NCI-H524 treated with DMSO at 0.1 percent for 48 hours (cell line): ENCODE measurements at places on chromosomes 4 and X.

GRCh38 chrX:67288156-67288555 lies 255.7 kb upstream of the AR start:
- no peak for DNase-seq

GRCh38 chr4:152858934-152859333 lies 77.2 kb upstream of the FHDC1 start:
- DNase-seq = no peak

DNA sequence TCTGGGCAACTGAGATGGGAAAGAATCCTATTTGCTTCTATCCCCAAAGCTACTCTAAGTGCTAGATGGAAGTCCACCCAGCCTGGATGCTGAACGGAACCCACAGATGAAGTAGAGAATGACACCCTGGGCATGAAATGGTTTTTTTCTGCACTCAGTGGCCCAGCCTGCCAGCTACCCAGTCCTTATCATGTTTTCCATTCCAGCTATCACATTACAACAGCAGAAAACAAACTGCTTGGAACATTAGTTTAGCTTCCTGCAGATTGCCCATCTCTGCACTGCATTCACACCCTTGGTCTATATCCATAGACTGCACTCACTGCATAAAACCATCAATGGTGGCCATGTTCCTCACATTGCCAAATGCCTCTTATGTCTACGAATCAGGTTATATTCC lies 79.1 kb downstream of the NYX start:
- no peak for DNase-seq

- no peak for DNase-seq
Observed at GRCh38 chr4:152528060-152528459, 7.8 kb downstream of the FBXW7 start.

DNA sequence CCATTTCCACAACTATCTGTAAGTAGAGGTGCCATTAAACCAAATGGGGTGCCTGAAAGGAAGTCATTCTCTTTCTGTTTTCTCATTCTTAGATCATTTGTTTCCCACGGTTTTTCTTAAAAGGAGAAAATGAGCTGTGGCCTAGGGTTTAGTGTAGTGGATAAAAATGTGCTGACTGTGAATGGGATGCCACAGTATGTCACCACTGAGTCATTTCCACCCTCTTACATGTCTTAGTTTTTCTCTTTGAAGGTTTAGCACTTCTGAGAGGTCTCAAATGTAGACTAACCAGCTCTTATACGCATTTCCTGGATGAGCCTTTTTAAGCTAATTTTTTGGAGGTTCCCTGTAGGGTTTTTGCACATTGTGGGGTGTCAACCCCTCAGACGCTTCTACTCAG lies 244.5 kb upstream of the SPANXN1 start:
- no peak for DNase-seq

- no peak for DNase-seq
Observed at GRCh38 chrX:69615342-69615741, 571 bp upstream of the EDA start.

- DNase-seq = no peak
Observed at GRCh38 chrX:53262918-53263394, 18.4 kb downstream of the IQSEC2 start.

GRCh38 chrX:133005042-133005441 lies 46.6 kb upstream of the HS6ST2 start:
- no peak for DNase-seq

DNA sequence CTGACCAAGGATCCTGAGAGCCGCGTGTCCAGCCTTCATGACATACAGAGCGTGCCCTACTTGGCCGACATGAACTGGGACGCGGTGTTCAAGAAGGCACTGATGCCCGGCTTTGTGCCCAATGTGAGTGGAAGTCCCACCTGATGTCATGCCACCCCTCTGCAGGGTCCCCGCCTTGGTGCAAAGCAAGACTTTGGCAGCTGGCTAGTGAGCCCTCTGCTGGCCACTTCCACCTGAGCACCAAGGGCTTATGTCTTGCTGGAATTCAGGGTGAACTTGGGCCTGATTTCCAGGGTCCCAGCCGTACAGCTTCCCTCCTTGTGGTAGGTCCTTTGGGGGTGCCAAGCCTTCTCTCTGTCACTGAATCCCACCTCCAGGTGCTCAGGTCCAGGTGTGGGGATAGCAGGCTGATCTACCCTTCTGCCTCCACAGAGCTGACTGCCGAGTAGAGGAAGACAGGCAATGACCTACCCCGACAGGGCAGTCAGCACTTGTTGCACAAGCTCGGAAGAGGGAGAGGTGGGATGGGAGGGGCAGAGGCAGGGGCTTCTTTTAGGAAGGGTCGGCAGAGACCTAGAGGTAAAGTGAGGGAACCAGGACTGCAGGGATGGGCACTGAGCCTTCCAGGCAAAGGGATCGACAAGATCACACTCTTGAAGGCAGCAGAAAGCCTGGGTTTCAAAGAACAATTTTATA lies 248.1 kb downstream of the EVC2 start:
- no peak for DNase-seq

GRCh38 chrX:56761167-56761566 lies 32.1 kb downstream of the NBDY start:
- DNase-seq = no peak

DNA sequence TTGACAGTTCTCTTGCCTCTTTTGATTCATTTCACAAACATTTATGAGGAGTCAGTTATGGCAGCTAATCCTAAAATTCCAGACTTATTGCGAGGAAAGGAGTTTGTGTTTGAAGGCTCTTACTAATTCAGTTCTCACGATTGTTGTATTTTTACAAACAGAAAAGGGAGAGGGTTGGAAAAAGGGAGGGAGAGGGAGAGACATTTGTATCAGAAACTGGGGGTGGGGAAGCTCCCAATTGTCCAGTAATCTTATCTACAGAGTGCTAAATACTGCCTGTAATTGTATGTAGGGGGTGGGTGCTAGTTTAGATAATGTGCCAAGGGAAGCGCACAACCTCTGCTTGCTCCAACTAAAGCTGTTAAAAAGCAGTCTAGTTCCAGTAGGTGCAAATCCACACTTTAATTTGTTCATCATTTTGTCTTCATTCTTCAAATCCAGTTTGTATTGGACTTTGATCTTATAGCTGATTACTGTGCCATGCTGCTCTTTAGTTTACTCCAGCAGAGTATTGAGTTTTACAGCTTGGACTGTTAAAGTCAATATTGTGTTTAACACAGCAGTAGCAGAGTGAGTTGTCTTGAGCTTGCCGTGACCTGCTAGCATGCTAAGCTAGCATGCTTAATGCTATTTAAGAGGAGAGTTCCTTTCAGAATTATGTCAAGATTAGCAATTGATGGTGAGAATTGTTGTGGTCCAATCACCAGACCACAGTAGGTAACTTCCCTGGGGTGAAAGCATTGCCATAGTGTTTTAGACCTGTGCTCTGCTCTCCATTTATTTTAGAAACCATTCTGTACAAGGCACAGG lies 13.9 kb downstream of the FNIP2 start:
- DNase-seq = no peak

DNA sequence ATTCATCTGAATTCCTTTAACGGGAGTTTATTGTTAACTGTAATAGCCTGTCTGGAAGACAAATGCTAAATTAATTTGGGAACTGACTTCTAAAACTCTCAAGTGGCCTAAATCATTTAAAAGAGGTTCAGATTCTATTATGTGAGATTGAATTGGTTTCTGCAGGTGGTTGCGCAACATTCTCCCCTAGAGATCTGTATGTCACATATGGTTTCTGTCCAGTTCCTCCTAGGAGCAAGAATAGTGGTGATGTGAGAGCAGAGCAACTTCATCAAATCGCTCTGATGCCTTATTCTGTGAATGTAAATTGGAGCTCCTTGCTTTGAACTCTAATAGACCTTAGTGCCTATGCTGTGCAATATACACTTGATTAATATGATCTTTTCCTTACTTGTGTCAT lies 144.6 kb upstream of the GPR101 start:
- no peak for DNase-seq

- DNase-seq = no peak
Observed at GRCh38 chr4:125573368-125573767, 258.6 kb downstream of the FAT4 start.

DNA sequence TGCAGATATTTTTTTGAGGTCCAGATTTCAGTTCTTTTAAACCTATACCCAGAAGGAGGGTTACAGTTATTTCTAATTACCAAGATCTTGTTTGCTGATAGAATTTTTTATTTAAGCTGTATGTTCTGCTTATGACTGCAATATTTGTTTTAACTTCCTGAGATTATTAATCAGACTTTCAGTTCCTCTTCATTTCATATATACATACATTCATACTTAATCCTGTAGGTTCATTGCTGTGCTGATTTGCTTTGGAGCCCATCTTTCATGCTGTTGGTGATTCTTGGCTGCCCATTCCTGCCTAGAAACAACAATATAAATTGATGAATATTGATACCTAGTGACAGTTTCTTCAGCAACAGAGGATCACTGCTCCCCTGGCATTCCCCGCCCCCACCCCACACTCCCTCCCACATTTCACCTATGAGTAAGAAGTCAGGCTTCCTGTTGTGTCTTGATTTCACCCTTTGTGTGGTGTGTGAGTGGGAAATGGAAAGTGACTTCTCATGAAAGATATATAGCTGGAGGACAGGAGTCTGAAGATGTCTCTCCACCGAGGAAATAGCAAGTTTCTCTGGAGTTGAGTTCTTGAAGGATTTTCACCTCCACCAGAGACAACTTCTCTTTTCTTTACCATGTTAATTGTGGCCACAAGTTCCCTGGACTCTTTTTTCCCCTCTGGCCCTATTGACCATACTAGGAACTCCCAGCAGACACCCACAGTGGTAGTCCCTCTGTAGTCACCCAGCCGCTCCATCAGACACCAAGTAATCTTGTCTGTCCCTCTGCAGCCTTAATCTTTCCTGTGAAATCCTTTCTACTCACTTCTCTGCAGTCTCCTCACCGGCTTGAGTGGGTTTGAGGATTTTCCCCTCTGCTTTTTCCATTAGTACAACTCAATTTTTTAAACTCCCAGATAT lies 118.4 kb downstream of the ASB9 start:
- DNase-seq = no peak

DNA sequence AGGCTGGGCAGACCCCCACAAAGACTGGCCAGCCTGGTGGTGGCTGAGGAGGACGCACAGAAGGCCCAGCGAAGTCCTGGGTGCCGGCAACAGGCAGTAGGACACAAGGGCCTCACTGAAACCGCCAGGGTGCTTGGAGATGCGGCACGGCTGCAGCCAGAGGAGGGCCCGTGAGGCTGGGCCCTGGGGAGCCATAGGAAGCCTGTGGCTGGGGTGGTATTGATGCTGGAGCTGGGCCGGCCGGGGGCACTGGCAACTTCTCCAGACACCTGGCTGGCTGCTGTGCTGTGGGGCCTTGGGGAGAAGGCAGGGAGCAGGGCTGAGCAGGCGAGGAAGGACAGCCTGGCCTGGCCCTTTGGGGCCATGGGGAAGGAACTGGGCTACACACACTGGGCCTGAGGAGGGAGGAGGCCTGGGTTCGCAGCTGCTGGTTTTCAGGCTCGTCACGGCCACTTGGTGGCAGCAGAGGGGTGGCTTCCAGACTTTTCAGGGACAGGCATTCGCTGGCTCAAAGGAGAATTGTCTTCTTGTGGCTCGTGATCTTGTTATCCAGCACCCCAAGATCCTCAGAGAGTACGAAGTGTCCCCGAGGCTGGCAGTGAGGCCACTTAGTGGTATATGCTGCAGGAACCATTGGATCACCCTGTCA lies 37.2 kb downstream of the ATP2B3 start:
- DNase-seq = no peak

- DNase-seq = no peak
Observed at GRCh38 chr4:76957004-76957738, 7.6 kb downstream of the SEPTIN11 start.

DNA sequence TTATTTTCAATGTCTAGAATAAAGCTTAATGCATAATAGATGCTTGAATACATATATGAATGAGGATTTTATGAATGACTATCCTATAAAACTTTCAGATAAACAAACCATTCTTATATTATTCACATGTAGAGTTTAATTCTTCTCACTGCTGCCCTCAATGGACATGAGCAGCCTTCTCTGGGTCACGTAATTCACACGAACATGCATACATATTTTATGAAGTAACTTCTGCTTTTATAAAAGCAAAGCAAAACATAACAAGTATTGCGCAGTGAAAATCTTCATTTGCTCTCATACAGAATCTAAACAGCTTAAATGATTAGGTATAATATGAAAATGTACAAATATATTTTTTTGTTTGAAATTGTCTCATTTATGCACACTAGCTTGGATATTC lies 116.7 kb downstream of the TMA16 start:
- DNase-seq = no peak

DNA sequence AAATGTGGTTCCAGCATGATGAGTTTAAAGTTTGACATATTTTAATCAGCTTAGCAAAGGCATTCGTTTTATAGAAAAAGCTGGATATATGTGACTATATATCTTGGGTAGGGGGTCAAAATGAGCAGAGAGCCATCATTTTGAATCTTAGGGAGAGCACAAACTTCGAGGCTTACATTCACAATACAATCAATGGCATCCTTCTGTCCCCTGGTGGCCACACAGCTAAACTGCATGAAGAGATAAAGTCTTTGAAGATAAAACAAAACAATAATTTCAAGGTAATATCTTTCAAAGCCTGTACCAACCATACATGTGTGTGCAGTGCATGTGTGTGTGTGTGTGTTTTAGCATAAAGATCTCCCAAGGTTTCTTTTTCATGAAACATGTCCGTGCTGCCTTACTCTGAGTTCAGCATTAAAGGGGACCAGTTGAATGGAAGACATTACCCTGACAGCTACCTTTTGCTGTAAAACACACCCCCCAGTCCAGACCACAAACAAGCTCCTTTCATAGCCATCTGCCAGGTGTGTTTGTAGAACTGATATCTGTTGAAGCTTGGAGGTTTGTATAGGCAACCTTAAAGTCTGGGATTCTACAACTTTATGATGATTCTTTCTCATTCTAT lies 22.0 kb downstream of the DYNLT3 start:
- no peak for DNase-seq

DNA sequence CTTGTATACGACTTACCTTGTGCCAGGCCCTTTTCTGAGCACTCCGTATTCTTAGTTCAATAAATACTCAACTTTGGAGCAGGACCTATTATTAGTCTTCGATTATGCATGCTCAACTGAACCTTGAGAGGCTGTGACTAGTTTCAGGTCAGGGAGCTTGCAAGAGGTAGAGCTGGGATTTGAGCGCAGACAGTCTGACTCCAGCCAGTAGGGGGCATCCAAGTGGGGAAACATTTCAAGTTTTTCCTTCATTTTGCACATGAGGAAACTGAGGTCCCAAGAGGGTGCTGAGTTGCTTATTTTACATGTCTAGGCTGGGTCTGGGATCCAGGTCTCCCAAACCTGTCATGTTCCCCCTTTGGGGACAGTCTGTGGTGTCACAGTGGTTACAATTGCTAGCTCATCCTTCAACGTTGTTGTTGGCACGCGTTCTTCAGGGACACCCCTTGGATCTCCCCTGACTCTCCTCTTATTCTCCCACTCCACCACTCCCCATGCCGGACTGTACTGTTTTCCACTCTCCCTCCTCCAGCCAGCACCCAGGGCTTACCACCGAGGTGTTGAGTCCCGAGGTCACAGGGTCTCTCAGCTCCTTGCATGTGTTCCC lies 6.7 kb upstream of the PRICKLE3 start:
- DNase-seq = no peak
